GM20000 (cell line): ENCODE measurements at places on chromosomes 4 and X.

DNA sequence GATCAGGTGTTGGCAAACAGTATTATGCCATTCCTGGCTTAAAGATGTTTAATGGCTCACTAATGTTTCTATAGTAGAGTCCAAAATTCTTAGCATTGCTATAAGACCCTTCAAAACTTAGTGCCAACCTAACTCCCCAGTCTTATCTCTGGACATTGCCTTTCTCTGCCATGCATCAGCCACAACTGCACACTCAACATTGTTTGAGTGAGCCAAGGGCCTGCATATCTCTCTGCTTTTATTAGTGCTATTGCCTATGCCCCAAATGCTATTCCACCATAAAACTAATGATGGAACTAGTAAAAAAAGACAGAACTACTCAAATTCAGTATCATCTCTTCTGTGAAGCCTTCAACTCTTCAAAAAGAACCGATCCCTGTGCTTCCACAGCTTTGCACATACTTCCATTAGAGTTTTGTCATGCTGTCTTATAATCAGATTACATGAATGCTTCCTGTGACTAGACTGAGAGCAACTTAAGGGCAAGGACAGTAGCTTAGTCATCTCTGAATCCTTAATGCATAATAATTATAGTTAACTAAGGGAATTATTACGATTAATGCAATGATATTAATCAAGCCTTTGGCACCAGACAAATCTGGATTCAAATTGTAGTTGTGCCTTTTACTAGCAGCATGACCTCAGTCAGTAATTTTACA lies 53.7 kb downstream of the CHM start:
- no peak for DNase-seq

DNA sequence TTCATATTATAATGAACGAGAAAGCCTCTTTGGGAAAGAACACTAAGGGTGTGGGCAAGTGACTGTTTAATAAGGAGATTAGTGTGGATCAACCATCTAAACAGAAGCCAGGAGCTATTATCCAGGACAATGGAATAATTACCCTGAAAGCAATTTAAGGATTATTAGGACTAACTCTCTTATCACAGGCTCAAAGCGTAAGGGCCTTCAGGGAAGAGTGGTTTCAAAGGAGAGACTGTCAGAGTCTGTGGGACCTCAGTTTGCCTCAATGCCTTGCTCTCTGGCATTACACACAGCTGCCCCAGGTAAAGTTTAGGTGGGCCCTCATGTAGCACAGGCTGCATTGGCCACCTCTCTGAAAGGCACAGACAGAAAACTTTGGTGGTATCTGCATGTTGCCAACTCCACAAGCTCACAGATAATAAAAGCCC lies 717.2 kb upstream of the ADGRL3 start:
- no peak for DNase-seq

DNA sequence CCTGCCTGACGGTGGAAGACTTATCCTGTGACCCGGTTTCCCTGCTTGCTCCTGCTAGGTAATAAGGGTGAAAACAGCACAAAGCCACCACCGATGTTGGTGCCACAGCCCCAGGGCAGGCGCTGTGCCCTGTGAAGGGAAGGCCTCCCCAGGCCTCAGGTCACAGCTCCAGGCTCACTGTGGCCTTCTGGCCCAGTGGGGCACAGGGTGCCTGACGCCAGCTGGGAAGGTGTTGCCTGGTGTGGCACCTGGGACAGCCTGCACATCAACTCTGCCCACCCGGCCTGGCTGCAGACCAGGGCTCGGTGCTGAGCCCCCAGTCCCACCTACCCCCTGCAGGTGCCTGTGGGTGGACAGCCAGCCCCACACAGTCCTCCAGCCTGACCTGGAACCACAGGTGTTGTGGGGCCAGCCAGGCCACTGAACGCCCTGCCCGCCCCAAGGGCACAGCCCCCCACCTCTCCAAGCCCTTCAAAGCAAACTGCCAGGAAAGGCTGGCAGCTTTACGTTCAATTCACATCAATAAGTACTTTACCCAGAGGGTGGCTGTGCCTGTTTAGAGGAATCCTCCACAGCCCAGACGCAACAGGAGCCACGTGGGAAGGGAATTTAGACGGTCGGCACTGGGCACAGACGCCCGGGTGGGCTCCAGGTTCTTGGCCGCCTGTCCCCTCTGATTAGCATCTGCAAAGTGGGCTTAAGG lies 54.3 kb downstream of the ZFYVE28 start:
- DNase-seq = no peak

DNA sequence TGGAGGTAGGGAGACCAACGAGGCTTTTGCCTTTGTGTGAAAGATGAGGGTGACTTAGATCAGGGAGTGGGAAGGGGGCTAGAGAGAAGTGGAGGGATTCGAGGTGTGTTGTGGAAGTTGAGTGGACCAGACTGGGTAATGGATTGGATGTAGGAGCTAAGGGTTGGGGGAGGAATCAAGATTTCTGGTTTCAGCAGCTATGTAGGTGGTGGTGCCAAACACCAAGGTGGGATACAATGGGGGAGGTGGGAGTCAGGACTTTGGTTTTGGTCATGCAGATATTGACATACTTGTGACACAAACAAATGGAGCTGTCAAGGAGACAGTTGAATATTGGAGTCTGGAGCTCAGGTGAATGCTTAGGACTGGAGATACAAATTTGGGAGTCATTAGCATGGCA lies 71.0 kb downstream of the TSC22D3 start:
- DNase-seq = no peak

DNA sequence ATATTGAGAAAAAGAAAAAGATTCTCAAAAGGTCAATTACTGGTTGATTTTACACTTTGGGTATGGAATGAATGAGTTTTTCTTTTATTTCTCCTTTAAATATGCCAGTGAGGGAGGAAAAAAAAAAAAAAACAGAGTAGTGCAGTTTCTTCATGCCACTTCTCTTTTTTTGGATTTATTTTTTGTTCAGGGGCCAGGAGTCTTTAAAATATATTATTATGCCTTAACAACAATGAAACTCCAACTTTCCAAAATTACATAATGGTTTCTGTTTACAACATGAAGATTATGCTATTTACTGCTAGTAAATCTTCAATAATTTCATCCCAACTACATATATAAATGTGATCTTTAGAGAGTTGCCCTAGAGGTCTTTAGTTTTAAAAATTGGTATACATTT lies 31.9 kb downstream of the DTHD1 start:
- DNase-seq = no peak

DNA sequence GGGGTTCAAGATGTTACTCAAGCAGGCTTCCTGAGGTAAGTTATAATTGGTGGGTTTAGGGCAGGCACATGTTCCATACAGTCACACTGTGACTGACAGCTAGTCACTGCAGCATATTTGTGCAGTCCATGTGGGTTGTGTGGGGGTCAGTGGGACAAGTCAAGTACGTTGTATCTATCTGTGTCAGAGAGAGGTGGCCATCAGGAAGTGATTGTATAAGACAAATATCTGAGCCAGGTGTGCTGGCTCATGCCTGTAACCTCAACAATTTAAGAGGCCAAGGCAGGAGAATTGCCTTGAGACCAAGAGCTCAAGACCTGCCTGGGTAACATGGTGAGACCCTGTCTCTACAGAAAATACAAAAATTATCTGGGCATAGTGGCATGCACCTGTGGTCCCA lies 509.3 kb downstream of the CENPC start:
- no peak for DNase-seq

GRCh38 chrX:136130931-136131833 lies 16.2 kb upstream of the FHL1 start:
- DNase-seq = no peak

DNA sequence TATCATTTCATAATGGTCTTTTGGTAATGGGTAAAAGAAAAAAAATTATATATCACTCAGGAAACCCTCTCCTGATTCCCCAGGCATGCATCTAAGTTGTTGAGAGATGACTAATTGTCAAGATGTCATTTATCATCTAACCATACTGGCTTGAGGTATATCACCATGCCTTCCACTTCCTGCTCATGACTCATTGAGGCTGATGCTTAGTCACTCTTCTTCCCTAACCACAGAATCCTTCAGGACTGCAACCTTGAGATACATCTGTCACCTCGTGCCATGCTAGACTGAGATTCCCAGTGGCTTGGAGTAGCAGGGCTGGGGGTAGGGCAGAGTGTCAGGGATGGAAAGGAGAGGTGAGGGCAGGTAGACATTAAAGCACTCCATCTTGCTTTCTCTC lies 782.5 kb upstream of the INTU start:
- DNase-seq = no peak

DNA sequence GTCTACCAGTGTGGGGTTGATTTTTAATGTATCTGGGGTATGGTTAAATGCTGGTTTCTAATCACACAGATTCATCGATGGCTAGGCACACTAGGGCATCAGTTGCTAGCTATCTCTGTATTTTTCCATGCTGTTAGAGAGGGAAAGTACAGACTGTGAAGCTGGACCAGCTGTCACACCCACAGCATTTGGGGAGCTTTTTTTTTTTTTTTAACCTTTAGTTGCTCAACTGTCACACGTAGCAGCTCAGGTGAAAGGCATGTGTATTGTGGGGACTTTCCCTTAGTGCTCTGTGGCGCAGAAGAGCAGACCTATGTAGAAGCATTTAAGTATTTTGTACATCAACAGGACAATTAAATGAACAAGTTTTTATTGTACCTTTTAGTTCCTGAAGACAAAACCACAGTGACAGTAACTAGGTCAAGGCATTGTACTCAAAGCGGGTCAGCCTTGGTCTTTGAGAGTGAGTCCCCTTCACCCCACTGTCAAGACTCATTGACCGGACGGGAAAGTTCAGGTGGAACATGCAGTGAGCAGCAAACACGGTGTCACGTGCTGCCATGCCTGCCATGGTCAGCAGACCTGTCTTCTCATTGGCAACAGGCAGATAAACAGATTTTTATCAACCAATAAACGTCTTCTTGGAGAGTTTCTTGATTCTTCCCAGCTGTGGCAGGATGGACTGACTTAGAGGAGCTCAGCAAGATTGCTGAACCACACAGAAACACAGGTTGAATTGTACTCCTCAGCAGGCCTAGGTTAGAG lies 65.3 kb downstream of the CASP3 start:
- DNase-seq = peak; percentile 67

DNA sequence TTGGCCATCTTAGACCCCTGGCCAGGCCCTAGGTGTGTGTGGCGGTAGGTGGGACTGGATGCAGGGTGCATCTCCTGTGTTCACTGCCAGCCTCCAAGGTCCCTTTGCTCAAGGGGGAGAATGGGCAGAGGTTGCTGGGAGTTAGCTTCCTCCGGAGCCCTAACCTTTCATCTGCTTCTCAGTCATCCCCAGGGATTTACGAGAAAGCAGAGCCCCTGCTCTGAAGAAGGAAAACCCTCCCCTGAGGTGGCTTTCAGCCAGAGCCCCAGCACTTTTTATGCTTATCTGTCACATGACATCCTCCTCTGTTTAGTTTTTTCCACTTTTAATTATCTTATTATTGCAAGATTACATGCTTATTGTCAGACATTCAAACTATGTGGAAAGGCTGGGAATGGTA lies 44.9 kb upstream of the DDX3X start:
- no peak for DNase-seq

- peak; percentile 8 for DNase-seq
Measured at GRCh38 chrX:22666441-22666840, 333.3 kb upstream of the DDX53 start.

DNA sequence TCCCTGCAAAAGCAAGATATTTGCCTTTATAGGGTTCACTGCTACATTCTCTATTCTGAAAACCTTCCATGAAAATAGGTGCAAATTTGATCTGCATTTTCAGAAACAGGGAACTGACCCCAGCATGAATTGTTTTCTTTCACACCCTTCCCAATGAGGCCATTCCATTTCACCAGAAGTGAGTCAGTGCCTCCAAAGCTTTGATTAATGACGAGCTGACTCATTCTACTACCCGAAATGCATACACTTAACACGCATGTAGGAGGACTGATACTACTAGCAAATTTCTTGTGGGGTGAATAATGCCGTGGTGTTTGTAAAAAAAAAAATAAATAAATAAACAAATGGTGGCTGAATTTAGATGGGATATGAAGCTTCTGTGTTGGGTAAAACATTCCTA lies 146.9 kb upstream of the FGF13 start:
- no peak for DNase-seq

DNA sequence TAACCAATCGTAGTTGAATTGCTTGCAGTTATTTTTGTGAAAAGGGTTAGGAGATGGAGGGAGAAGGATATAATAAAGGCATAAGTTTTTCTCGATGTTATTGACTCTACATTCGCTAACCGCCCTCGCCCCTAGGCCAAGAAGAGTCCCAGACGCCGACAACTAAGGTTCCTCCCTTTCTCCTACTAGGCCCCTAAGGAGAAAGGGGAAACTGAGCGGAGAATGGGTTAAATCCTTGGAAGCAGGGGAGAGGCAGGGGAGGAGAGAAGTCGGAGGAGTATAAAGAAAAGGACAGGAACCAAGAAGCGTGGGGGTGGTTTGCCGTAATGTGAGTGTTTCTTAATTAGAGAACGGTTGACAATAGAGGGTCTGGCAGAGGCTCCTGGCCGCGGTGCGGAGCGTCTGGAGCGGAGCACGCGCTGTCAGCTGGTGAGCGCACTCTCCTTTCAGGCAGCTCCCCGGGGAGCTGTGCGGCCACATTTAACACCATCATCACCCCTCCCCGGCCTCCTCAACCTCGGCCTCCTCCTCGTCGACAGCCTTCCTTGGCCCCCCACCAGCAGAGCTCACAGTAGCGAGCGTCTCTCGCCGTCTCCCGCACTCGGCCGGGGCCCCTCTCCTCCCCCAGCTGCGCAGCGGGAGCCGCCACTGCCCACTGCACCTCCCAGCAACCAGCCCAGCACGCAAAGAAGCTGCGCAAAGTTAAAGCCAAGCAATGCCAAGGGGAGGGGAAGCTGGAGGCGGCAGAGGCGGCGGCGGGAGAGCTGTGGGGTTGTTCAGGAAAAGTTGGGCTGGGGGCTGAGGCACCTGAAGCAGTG lies 5.9 kb downstream of the ATOH1 start:
- DNase-seq = no peak

DNA sequence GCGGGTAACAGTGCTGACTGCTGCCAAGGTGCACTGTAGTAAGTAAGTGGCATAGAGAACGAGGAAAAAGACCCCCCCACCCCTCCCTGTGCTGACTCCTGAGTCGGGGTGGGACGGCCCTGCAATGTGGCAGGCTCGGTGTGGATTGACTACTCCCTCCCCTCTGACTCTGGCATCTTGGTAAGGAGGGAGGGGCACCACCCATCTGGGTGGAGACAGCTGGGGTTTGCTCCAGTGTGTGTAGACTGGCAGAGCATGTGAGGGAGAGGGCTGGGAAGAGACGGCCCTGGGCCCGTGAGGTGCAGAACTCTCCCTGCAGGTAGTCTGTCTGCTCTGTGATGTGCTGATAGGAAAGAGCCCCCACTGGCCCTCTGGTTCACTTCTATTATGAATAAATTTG lies 31.0 kb downstream of the NSG1 start:
- no peak for DNase-seq

DNA sequence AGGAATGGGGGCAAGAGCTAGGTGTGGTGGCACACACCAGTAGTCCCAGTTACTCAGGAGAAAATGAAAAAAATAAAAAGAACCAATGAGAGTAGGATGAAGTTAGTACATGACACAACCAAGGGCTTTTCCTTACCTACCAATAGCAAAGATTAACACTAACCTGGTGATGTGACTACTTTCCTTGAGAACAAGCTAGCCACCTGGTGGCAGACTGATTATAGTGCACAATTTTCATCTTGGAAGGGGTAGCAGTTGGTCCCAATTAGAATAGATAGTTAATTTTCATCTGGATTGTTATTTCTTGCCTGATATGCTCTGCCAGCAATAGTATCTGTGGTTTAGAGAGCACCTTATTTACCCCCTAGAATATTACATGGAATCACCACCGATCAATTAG lies 1216.8 kb upstream of the PABPC4L start:
- DNase-seq = peak; percentile 7
